Kasumi-1 (cell line): ENCODE measurements at places on chromosomes 6 and 20.

GRCh38 chr20:36399147-36399968, 93.2 kb downstream of the DLGAP4 start:
- DNase-seq: peak; percentile 35

- DNase-seq: peak; percentile 91
Observed at GRCh38 chr6:41723530-41724227, 11.7 kb downstream of the TFEB start.

DNA sequence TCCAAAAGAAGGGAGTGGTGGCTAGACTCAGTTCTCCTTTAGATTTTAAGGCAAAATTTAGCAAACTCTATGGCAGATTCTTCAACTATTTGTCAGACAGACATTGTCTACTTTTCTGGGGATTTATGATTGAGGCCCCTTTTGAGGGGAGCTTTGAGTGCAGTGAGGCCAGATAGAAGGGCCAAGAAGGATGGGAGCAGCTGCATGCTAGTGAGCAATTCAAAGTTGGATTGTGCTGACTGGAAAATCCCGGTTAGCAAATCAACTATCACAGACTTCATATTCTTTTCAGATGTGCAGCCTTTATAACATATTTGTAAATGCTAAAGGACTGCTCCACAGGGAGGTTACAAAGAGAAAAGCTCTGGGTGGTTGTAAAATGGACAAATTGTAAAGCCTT, 35.0 kb upstream of the ESR1 start:
- DNase-seq: no peak

GRCh38 chr6:25652007-25652515, at the start of gene SCGN:
SCGN (plus strand) TSS chr6:25652215; CDS start chr6:25652404, 189 bp downstream.
- DNase-seq: no peak

GRCh38 chr6:2038092-2038491, 207.3 kb downstream of the GMDS start:
- DNase-seq: no peak

DNA sequence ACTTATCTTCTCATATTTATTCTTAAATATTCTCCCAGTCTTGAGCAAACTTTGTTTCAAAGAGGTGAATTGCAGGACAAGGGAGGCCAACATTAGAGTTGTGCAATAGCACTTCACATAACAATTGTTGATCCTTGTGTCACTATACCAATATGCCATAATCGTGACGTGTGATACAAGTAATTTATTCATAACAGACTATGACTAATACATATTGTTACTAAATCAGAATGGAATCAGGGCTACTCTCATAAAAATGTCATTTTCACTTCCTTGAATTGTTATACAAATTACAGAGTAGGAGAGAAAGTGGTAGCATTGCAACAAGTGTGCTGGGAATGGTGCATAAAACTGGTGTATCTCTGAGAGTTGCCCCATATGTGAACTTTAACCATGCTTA, 37.2 kb upstream of the PLCB1 start:
- DNase-seq: no peak

GRCh38 chr6:170106906-170107525, 183.9 kb downstream of the DLL1 start:
- no peak for DNase-seq

DNA sequence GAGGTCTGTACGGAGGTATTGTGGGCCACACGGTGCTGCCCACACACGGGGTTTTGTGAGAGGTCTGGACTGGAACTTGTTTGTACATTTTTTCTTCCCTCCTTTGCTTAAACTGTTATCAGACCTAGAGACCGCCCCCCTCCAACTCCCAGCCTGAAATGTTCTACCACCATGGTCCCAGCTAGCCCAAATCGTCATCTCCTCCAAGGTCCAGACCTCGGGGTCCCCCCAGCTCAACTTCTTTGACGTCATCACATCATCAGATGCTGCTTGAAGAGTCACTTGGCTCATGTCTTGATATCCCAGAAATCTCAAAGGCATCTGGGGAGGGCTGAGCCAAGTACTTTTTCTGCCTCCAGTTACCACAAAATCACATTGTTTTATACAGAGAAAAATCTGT, 2.8 kb upstream of the CCDC170 start:
- no peak for DNase-seq

DNA sequence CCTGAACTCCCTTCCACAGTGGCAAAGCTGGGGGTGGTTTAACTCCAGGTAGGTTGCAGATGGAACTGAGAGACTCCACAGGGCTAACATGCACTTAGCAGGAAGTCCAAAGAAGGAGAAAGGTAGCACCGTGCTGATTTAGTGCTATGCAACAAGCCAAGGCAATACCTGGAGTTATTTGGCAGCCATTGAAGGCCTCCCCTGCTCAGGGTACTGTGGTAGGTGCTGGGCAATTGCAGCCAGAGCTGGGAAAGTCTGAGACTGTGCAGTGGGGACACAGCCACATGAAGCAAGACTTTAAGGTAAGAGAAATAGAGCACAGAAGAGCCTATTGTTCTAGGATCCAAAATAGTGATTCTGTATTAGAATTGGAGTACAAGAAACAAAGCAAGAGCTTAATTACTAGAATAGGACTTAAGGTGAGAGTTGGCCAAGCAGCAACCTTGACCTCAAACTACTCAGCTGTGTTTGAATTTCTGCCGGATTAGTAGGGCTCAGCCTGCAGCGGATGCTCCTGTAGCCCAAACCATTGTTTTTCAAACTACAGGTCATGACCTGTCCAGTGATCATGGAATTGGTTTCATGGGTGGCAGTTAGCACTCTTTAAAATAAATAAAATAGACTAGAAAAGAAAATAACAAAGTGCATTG, 80.8 kb upstream of the STMND1 start:
- no peak for DNase-seq

GRCh38 chr20:38460040-38460623, 12.5 kb upstream of the RALGAPB start:
- DNase-seq: peak; percentile 39

DNA sequence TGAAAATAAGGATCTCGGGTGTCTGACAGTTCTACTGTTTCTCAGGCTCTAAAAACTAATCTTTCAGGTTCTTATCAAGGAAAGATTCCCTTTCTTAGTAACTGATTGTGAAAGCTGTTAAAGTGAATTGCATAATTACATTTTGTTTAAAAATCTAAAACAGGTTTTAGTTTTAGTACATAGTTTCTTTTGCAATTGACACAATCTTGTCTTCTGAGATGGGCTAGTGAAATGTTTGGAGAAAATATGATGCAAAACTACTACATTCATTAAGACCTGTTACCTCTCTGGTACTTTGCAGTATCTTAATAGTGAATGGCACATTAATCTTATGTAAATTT, 298.4 kb downstream of the UTRN start:
- no peak for DNase-seq

DNA sequence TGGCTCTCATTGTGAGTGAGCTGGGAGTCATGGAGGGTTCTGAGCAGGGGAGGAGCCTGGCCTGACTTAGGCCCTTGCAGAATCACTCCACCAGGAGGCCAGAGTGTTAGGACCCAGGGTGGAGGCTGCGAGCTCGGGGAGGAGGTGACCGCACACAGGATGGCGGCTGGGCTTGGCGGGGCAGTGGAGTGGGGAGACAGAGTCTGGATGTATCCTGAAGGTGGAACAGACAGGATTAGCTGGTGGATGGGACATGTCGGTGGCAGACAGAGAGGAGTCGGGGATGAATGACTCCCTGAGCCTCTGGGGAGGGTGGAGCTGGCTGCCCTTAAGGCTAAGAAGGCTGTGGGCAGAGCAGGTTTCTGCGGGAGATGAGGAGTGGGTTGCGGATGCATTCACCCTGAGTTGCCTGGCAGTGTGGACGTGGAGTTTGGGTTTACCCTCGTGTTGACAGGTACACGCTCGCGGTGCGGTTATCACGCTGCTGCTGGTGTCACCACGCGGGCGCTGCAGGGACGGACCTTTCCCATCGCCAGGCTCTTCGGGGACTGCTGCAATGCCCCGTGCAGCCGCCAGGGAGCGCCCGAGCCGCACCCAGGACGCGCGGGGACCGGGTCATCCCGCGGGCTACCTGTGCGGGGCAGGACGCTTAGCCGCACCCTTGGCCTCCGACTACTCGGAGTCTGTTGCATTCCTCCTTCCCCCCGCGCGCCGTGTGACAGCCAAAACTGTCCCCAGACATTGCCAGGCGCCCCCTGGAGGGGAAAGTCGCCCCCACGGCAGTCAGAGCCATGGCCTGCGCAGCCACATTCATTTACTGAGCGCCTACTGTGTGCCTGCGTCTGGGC, 43.0 kb upstream of the PTGIS start:
- peak; percentile 65 for DNase-seq

GRCh38 chr6:152636609-152637295, 410 bp downstream of the SYNE1 start:
- DNase-seq: no peak

GRCh38 chr6:167759912-167760311, 66.8 kb upstream of the AFDN start:
- DNase-seq: no peak

DNA sequence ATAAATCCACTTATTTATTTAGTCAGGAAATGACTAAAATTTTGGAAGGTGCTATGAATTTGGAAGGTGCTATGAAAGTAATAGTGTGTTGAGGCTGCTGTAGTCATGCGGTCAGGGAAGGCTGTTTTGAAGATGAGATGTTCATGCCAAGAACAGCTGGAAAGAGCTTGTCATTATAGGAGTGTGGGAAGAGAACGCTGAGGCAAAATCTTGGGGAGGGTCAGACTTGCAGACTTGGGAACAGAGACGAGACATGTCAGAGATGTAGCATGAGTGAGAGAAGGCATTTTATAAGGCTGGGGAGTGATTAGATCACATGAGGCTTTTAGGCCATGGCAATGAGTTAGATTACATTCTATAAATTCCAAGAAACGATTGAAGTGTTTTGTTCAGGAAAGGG, 124.0 kb upstream of the B3GAT2 start:
- no peak for DNase-seq

GRCh38 chr6:15369838-15370237, 124.0 kb downstream of the JARID2 start:
- no peak for DNase-seq

- no peak for DNase-seq
Observed at GRCh38 chr6:42251500-42251899, 33.8 kb upstream of the MRPS10 start.

GRCh38 chr6:144008120-144008811, at the start of gene PLAGL1:
PLAGL1 (minus strand) TSS chr6:144008259; CDS start chr6:143948136, 60,123 bp downstream.
- DNase-seq: peak; percentile 28

DNA sequence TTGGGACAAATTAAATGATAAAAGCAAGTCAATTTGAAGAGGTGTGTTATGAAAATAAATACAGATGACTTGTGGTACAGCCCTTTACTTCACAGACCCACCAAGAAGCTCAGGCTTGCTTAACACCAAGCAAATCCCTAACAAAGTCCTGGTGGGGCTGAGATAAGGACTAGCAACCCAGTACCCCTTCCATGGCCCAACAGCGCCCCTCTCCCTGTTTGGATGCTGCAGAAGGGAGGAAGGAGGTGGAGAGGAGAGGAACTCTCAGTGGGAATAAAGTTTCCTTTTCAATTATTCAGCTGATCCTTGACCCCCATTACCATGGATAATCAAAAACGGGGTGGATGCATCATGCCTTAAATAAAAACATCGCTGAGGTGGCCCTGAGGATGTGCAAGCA, 4.5 kb upstream of the ZNF831 start:
- no peak for DNase-seq

GRCh38 chr6:10531942-10532341, 10.8 kb downstream of the GCNT2 start:
- no peak for DNase-seq

GRCh38 chr6:80254716-80255115, 148.2 kb downstream of the BCKDHB start:
- no peak for DNase-seq

GRCh38 chr20:58312836-58313235, 3.3 kb downstream of the RAB22A start:
- DNase-seq: no peak

DNA sequence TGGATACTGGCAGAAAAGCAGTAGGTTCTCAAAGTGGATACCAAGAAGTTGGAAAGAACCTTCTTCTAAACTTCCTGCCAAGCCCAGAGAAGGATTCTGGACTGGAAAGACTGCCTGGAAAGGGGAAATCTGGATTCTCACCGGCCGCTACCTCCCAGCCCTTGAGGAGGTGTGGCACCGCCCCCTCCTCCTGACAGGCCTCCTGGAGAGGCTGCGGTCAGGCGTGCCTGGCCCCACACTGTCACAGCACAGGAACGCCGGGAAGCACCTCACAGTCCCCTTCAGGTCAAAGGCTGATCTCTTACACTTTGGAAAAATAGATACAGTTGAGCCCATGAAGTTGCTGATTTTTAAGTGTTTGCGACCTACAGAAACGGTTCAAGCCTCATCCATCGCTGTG, 16.3 kb upstream of the PDE10A start:
- DNase-seq: no peak

DNA sequence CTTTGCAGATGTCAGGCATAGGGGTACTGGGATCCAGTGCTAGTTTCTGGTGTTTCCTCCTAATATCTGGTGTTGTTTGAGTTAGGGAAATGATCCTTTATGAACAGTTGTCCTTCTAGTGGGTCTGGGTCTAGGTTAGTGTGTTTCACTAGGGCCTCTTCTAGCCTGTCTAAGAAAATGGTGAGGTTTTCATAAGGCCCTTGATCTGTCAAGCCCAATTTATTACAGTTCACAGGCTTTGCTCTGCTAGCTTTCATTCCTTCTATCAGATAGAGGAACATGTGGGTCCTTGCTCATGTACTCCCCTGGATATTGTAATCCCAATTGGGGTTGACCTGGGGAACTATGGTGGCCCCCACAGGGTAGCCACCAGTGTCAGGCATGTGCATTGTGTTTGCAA, 2.8 kb downstream of the ERVFRD-1 start:
- no peak for DNase-seq

DNA sequence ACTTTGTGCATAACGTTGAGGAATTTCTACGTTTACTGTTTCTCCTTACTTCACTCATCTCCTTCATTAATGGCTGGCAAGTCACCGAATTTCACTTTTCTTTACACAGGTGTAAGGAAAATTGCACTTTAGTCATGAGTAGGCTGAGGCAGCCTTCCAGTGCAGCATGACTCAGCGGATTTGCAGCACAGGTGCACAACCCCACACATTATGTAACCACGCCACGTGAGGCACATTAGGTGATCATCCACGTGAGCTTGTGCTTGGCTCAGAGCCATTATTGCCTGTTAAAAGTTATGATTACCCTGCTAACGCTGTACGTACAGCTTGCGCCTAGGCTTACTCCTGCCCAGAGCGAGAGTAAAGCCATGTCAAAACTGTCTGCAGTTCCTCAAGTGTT, 158.8 kb downstream of the NKAIN2 start:
- DNase-seq: no peak

- DNase-seq: no peak
Observed at GRCh38 chr20:40902661-40903060, 126.0 kb upstream of the TOP1 start.

- DNase-seq: no peak
Observed at GRCh38 chr20:37161830-37162549, 17.1 kb upstream of the RPN2 start.

DNA sequence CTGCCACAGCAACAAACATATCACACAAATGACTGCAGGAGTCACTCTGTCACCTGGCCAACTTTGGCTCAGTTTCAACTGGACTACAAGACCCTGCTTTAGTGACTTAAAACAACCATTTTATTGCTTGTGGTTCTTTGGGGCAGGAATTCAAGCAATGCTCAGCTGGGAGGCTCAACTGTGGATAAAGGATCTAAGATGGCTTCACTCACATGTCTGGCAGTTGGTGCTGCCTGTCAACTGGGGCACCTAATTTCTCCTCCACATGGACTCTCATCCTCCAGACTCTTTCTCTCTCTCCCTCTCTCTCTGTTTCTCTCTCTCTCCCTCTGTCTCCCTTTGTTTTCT, 2.8 kb upstream of the EPB41L2 start:
- no peak for DNase-seq

GRCh38 chr6:54574671-54575070, 266.4 kb downstream of the TINAG start:
- no peak for DNase-seq
